ENCODE measurements at places on chromosomes 11 and 22.
A peak's percentile ranks its signal among the peaks of the same experiment; 100 is the strongest.

GRCh38 chr11:46252373-46252914, 25.0 kb upstream of the CREB3L1 start:
- no peak for DNase-seq

GRCh38 chr11:13983081-13983751, 20.7 kb downstream of the SPON1 start:
- DNase-seq: peak; percentile 92

DNA sequence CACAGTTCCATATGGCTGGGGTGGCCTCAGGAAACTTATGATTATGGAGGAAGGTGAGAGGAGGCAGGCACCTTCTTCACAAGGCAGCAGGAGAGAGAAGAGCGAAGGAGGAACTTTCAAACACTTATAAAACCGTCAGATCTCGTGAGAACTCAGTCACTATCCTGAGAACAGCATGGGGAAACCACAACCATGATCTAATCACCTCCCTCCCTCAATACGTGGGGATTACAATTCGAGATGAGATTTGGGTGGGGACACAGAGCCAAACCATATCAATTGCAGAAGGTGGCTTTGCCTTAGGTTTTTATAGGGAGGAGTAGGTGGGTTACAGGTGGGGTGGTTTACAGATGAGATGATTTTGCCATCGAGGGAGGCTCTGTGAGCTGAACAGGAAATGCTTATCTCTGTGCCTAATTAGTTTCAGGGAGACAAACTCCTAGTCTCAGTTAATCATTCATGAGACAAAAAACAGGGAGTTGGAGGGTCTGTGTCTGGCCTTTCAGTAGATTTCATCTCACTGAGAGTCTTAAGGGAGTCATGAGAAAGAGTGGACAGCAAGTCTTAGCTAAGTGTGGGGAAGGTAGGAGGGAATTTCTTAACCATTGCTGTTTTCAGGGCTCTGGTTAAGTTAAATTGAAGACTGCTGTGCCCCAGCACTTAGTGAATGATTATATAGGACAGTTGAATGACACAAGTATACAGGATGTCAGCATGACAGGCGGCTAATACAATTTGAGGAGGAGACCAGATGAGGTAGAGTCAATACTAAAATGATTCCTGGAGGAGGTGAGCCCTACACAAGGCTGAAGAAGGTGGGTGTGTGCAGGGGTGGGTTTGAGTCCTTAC, 47.7 kb downstream of the CWC15 start:
- no peak for DNase-seq

GRCh38 chr11:106466521-106467080, 389.1 kb downstream of the AASDHPPT start:
- DNase-seq: no peak

Measured in esophagus muscularis mucosa (tissue), 4 donors.